ENCODE measurements at places on chromosomes 13 and 19.
A peak's percentile ranks its signal among the peaks of the same experiment; 100 is the strongest.

- no peak for DNase-seq
Measured at GRCh38 chr13:48093588-48093987, 1.3 kb downstream of the MED4 start.

DNA sequence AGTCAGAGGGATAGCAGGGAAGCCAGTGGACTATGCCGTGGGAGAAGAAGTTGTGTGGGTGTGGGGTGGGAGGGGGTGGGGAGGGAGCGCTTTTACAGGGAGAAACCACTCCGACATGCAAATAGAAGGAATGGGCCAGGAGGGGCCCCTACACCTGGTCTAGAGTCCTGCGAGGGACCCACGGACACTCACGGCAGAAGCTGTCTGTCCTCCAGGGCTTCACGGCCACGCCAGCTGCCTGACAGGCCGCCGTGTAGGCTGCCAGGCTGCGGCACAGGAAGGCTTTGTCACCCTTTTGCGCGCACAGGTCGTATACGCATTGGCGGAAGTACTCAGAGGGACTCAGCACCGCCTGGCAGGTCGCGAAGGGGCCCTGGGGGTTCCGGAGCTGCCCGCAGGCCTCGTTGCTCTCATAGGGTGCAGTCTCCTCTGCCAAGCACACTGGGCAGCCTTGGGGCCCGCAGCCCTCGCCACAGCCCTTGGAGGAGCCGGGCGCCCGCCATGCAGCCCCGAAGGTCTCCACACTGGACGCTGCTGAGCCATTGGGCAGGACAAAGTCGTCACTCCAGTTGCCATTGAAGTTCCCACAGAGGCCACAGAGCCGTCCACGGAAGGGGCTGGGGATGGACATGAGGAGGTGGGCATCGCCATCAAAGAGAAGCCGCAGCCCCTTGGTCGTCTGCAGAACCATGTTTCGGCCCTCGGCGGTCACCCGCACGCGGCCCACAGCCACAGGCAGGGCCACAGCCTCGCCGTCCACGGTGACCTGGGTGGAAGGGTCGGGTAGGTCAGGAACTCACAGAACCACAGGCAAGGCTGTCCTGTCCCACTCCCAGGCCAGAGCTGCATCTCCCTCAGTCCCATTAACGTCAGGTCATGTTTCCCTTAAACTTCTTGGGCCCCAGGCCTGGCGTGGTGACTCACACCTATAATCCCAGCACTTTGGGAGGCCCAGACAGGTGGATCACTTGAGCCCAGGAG lies 26.0 kb upstream of the FBL start:
- no peak for DNase-seq

DNA sequence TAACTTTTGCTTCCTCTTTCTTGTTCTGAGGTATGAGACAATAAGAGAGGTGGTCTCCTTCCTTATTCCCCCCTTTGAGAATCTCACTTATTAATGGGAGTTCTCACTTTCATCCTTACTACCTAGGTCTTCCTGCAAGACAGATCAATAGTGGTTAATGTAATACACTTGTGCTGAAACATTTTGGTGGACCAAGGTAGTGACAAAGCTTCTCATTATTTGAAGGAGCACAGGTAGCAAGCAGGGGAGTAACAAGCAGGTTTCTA lies 17.9 kb downstream of the ZNF700 start:
- no peak for DNase-seq

GRCh38 chr13:83272076-83272475 lies 610.2 kb downstream of the SLITRK1 start:
- no peak for DNase-seq

- no peak for DNase-seq
Measured at GRCh38 chr13:97913206-97913605, 40.3 kb upstream of the IPO5 start.

DNA sequence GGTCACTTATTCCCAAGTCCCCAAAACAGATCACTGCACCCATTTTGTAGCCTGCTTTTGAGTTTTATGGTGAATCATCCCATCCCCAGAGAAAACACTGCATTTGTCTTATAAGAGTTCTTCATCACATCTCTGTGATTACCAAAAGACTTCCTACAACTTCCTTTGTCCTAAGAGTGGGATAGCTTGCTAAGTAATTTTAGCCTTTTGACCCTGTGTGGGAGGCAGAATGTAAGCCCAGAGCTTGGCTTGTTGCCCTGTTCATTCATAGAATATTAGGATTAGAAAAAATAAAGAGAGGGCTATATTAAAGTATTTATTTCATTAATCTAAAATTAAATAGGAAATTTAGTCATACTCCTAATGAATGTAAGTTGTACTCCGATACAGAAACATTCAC lies 213.3 kb downstream of the MZT1 start:
- no peak for DNase-seq

- no peak for DNase-seq
Measured at GRCh38 chr13:112183532-112184090, 116.7 kb downstream of the SOX1 start.

- DNase-seq: peak; percentile 12
Measured at GRCh38 chr19:31220540-31220939, 128.7 kb downstream of the TSHZ3 start.

DNA sequence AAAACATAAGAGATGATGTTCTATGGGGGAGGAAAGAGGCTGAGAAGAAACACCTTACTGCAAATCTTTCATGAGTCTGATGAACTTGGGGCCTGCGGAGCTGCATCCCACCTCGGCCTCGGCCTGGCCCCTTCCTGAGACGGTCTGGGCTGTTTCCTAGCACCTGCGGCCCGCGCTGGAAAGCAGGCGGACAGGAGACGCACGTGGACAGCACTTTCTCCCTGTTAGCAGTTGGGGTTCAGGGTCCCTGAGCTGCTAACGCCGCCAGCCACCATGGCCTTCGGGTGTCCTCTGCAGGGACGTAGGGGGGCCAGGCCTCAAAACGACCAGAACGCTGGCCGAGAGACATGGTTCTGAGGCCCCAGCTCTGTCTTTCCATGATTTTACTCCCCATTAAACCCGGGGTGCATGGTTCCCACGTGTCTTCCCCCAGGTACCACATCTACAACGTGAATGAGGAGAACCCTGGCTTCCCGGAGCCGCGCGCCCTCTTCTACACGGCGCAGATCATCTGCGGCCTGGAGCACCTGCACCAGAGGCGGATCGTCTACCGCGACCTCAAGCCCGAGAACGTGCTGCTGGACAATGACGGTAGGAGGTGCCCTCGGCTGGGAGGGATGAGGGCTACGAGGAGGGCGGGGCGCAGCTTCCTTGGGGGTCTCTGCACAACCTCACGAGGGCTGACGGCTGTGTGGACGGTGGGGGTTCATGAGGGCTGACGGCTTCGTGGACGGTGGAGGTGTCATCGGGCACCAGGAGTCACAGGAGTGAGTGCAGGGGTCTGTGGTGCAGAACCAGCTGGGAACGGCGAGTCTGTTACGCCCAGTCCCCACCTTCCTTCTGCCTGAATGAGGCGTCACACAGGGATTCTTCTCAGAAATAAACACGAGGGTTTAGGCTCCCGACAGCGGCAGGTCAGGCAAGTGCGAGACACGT lies 4.3 kb downstream of the GRK1 start:
- no peak for DNase-seq

GRCh38 chr19:10553943-10554381 lies 10.3 kb downstream of the ATG4D start:
- DNase-seq: no peak

DNA sequence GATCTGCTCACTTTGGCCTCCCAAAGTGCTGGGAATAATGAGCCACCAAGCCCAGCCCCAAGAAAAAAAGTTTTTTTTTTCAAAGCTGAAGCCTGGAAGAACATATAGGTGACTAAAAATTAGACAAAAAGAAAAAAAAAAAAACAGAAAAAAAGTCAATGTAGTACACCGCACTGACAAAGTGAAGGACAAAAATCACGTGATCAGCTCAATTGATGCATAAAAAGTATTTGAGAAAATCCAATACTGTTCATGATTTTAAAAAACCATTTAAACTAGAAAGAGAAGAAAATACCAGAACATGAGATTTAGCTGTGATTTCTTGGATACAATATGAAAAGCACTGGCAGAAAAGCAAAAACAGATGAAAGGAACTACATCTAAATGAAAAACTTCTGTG lies 10.5 kb upstream of the ERVV-2 start:
- DNase-seq: no peak

DNA sequence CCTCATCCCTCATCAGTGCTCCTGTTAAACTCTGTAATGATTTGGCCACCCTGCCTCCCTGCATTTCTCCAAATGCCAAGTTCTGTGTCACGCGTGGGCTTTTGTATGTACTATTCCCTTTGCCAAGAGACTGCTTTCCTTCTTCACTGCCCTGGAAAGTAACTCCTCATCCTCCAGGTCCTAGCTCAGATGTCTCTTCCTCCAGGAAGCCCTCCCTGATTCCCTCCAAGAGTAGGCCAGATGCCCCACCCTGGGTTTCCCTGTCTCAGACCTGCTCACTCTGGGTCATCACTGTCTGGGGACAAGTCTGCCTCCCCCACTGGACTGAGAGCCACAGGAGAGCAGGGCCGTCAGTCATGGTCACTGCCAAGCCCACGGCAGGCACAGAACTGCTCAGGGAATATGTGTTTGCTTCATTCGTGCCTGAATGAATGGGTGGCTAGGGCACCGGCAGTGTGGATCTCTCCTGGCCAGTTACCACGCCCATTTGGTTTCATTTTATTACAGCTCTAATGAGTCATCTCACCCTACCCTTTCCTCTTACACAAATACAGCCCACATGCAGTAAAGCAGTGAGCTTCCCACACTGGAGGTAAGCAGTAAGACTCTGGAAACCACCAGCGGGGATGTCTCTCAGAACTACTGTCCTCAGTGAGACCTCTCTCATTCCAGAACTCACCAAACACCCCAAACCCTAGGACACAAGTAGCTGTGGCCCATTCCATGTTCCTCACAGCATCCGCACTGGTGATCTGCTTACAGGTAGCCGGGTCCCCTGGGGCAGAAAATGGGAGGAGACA lies 12.1 kb upstream of the GPR4 start:
- no peak for DNase-seq

GRCh38 chr19:47225746-47226425 lies 5.1 kb downstream of the BBC3 start:
- no peak for DNase-seq

Measured in spinal cord (tissue), 10 donors.